Nasal cavity respiratory epithelium epithelial cell of viscerocranial mucosa (primary cell): ENCODE measurements at places on chromosomes 6 and 20. TPM values are rescaled to one million over a fixed set of nuclear protein-coding genes. Genes with fewer than 3 reads are reported as not detected.

The TRIM10 gene
- total RNA-seq: not detected in 2 replicates

The CD93 gene
- total RNA-seq: under 0.01 and 0.14 TPM in 2 replicates

The SAPCD1 gene
- 0.57 TPM in 1 of 2 replicates, not detected in the other for total RNA-seq

The XKR7 gene
- not detected in 2 replicates for total RNA-seq

The LIN28B gene
- not detected in 2 replicates for total RNA-seq
